NCI-H1930 (cell line): ENCODE measurements at places on chromosomes 5 and 9.

- DNase-seq = no peak
Measured at GRCh38 chr9:123928533-123929176, 1.3 kb downstream of the DENND1A start.

DNA sequence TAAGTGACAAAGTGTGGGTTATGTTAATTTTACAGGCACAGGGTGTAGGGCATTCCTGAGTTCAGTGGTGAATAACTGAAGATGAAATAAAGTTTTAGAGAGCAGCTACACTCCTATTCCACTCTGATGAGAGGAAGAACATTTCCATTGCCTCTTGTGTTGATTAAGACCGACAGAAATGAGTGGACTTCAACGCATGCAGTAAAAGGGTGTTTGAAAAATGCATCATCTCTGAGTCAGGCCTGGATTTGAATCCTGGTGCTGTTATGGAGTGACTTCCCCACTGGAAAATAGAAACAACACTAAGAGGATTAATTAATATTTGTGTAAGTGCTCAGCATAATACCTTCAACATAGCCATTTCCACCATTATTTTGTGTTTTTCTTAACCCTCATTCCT, 86.3 kb downstream of the PRR16 start:
- no peak for DNase-seq

DNA sequence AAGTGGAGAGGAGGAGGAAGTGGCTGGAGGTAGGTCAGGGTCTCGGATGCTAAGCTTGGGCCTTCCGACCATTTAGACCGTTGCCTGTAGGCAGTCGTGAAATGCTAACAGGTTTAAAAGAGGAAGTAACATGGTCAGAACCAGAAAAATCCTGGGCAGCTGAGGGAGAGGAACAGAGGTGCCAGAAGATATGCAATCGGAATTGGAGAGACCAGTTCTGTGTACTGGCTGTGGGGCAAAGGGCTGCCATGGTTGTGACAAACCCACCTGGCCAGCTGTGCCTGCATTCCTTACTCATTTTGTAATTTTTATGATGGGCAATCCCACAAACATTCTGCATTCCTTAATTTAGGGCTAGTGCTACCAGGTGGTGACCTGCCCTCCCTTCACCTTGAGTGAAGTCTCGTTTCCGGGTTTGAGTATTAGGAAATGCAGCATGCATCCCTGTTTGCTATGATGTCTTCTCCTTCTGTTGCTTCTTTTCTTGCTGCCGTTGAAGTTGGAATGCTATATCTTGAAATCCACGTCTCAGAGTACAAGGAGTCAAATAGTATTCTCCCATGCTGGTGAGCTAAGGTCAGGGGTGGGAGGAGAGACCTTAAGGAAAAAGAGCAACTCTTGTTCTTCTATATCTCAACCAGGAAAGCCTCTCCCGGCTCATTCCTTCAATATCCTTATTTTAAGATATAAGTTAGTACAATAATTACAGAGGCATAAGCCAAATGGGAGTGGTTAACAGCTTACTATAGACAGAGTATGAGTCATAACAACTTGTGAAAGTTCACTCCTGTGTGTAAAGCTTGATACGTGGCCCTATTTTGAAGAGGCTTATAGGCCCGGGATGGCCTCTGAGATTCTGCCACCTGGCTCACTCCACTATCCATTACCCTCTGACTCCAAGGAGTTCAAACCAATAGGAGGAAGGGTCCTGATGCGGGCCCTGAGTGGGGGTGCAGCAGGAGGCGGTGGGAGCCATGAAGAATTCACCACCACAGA, 37.0 kb downstream of the B4GALT1 start:
- DNase-seq = no peak

DNA sequence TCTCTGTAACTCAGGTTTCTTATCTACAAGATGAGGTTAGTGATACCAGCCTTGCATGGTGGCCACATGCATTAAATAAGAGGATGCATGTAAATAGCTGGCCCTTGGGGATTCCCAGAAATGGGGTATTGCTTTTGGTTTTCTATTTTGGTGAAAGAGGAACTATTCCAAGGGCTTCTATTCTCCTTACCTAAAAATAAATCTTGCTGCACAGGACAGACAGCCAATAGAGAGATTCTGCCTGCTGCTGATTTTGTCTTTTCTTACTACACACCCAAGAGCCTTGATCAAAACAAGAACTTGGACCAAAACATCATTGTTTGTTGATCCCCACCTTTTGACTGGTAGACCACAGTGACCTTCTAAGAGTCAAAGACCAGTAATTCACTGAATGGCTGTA, 161.8 kb downstream of the PJA2 start:
- no peak for DNase-seq

GRCh38 chr5:180684623-180685161, 35.3 kb upstream of the FLT4 start:
- DNase-seq = no peak
